Activated effector memory CD4-positive, alpha-beta T cell treated with Interleukin-2 at 50 U/mL for 16 hours (primary cell): ENCODE measurements at places on chromosomes 2 and 18.

- DNase-seq, result no peak
Measured at GRCh38 chr18:26383454-26384270, 157.4 kb downstream of the TAF4B start.

- DNase-seq, result no peak
Measured at GRCh38 chr2:19364014-19364413, 5.6 kb upstream of the OSR1 start.

- DNase-seq, result no peak
Measured at GRCh38 chr2:210356944-210357343, 42.0 kb upstream of the MYL1 start.

DNA sequence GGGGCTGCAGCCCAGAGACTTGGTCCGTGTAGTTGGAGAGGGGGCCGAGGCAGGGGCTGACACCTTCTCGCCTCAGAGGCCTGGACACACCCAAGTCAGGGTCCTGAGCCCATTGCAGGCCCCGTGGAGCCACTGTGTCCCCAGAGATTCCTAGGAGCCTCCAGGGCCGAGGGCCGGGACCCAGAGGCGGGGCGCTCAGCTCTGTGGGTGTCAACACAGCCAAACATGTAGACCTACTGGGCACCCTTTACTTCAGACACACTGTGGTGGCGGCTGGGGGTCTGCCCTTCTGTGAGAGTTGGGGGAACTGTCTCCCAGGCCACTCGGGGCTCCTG, 459 bp upstream of the ESPNL start:
- no peak for DNase-seq

- DNase-seq, result no peak
Measured at GRCh38 chr2:101509499-101510284, 34.8 kb upstream of the RFX8 start.

GRCh38 chr2:190837420-190837819, 43.2 kb upstream of the GLS start:
- no peak for DNase-seq

- DNase-seq, result no peak
Measured at GRCh38 chr2:165113414-165113813, 90.4 kb downstream of the SCN3A start.

DNA sequence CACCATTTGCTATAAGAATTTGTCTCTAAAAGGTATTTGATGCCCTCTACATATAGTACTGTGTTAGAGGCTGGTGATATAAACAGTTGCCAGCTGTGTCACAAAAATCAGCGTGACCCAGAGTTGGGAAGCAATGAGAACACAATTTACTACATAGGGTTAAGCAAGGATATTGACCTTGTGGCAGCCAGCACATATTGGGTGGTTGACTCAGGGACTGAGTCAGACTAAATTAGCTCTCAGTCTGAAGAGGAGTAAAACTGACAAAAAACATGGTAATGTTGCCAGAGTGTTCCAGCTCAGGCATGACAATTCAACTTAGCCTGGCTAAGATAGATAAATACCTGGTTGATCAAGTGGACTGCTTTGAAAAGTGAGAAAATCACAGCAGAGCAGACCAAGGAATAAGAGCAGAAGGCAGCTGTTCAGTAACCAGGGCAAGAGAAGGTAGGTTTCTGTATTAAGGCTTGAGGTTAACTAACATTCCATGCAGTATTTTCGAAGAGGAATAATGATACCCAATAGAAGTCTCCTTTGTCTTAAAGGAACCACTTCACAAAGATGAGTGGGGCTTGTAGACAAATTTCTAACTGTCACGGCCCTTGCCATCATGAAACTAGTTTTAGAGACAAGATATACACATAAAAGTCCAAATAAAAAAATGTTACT, 108.2 kb upstream of the ERBB4 start:
- no peak for DNase-seq

- no peak for DNase-seq
Measured at GRCh38 chr2:190051223-190051622, 11.3 kb downstream of the MSTN start.

- DNase-seq, result no peak
Measured at GRCh38 chr2:78439122-78439521, 586.4 kb upstream of the REG3G start.

DNA sequence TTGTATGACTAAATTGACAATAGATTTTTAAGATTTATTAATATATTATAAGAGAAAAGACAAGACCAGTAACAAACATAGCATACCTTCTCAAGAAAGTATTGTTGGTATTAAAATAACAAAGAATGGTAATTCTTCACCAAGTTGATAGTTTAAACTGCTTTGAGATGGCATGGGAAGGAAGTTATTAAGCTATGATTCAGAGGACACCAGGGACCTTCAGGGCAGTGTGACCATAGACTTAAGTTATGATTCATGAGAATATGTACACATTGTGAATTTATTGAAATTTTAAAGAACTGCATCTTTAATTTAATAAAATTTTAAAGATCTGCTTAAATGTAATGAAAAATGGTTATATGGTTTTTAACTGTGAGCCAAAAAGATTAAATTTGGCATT, 205.7 kb downstream of the DSEL start:
- DNase-seq, result no peak

DNA sequence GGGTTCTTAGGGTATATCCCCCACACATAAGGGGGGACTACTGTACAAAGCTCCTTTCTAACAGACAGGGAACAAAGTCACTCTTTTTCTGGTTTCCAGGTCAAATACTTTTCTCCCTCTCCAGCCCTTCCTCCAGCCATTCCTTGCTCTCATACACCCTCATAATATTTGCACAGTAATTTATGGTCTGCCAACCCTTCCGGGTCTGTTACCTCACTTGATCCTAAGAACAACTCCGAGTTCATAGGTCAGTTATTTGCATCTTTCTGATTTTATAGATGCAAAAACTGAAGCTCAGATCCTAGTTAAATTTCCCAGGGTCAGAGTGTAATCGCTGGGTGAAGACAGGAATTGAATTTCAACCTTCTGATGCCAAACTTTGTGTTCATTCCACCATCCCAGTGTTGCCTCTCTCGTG, 14.8 kb upstream of the MATN3 start:
- DNase-seq, result no peak

DNA sequence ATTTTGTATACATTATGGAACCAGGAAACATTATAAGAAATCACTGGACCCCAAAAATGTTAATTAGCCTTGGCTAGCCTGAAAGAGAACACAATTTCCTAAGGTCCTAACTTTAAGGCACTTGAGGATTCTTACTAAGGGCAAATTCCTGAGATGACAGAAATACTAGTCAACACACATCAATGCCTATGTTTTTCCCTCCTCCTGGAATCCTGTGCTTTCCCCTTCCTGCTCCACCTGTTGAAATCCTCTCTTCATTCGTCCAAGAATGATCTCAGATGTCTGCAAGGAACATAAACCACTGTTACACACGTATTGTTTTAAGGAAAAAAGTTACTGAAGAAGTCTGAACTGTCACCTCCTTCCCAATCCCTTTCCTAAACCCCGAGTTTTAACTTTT, 21.2 kb upstream of the DARS1 start:
- DNase-seq, result no peak

GRCh38 chr2:26682155-26682554, 10.4 kb upstream of the KCNK3 start:
- no peak for DNase-seq

- no peak for DNase-seq
Measured at GRCh38 chr2:219273937-219274336, 5.2 kb upstream of the DNAJB2 start.

GRCh38 chr18:159037-159652, 788 bp downstream of the USP14 start:
- DNase-seq, result no peak

- DNase-seq, result no peak
Measured at GRCh38 chr18:5974696-5975095, 79.4 kb upstream of the TMEM200C start.

GRCh38 chr2:9191041-9191481, 15.6 kb upstream of the ASAP2 start:
- DNase-seq, result no peak

GRCh38 chr2:52345676-52346075, 1313.7 kb upstream of the NRXN1 start:
- DNase-seq, result no peak

DNA sequence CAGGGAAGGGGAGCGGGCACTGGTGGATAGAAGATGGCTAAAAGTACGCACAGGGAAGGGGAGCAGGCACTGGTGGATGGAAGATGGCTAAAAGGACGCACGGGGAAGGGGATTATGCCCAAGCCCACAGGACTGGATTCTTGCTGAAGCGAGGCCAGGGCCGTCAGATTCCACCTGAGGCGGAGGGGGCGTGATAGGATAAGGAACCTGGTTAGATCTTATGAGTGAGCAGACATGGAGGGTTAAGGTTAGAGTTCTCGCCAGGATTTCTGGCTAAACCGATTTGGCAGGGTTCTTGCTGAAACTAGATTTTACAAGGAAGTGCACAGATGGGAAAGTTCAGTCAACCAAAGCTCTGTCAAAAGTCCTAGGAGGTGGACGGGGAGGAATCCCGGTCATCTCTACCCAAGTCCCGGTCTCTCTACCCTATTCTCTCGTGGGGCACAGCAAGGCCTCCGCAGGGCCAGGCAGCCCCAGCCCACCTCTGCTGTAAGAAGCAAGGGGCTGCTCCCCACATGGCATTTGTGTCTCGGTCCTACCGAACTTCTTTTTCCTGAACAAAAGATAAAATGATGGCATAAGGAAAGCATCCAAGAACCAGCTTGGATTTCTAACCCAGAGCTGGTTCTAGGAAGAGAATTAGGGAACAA, 140.8 kb downstream of the PTGR3 start:
- DNase-seq, result no peak

DNA sequence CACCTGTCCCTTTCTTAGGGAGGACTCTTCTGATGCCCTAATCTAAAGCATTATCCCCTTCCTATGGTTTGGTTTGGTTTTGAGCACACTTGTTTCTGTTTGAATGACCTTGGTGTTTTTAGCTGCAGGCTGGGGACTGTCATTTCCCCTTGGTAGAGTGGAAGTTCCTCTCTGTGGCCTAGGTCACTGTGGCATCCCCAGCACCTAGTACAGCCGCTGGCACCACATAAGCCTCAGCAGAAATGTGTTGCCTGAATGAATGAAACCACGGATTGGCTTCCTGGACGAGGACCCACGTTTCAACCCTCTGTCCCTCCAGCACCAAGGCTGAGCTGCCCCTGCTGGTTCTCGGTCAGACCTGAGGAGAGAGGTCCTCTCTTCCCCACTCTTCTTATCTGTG, 159.9 kb downstream of the CTIF start:
- no peak for DNase-seq

GRCh38 chr18:3758531-3758930, 308.6 kb downstream of the TGIF1 start:
- DNase-seq, result no peak

DNA sequence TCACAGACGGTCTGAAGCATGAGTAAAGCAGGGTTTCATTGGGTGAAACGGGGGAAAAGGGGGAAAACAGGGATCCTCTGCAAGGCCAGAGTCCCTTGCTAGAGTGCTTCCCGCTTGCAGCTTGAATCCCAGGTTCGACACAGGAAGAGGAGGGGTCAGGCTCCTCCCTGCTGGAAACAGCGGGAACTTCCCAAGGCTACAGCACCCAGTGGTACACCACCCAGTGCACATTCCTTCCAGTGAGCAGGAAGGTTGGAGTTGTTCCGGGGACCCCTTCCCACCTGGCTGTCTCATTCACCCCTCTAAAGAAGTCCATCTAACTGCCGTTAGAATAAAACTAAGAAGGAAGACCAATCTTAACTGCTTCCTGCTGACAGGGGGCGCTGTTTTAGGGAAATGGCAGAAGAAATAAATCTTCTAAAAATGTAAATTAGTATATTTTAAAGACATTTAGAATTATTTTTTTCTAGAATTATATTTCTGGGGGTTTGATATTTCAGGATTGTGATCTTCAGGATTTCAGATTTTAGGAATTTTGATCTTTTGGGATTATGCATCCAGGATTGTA, 230.9 kb downstream of the RBM43 start:
- no peak for DNase-seq

DNA sequence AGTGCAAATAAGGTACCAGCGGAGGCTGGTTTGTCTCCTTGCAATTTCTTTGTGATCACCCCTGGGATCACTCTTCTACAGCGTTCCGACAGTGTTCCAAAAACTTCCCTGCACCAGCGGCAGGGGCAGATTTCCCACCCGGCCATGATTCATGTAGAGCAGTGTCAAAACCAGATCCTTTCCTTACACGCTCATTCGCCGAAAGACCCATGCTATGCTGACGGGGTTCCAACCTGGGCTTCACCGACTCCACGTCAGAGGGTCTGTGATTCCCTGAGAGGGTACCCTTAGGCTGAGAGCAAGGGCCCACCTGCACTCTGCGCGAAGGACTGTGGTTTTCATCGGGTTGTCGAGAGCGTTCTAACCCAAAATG, 423 bp upstream of the TTC27 start:
- DNase-seq, result no peak

GRCh38 chr2:191951832-191952231, 104.9 kb upstream of the CAVIN2 start:
- DNase-seq, result no peak
